ENCODE measurements at places on chromosomes 5 and 9.
A peak's percentile ranks its signal among the peaks of the same experiment; 100 is the strongest.

GRCh38 chr5:14143841-14144585 is 871 bp downstream of the TRIO start:
- peak; percentile 5 for DNase-seq

DNA sequence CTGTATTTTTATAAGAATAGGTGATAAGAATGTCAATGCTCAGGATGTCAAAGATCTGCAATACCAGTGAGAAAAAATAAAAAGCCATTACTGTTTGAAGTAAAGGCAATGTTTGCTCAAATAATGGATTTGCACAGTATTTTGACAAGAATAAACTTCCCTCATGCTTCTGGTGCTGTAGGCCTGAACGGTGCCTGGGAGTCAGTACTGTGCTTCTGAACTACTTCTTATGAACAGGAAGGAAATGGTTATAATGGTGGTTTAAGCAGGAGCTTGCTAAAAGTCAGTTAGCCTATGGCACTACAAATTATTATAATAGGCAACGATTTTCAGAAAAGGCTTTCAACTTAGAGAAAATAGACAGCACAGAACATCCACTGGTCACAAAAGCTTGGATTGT is 548.3 kb upstream of the CDH18 start:
- DNase-seq: no peak

GRCh38 chr9:129278391-129279237 is 100.6 kb upstream of the IER5L start:
- DNase-seq: no peak

DNA sequence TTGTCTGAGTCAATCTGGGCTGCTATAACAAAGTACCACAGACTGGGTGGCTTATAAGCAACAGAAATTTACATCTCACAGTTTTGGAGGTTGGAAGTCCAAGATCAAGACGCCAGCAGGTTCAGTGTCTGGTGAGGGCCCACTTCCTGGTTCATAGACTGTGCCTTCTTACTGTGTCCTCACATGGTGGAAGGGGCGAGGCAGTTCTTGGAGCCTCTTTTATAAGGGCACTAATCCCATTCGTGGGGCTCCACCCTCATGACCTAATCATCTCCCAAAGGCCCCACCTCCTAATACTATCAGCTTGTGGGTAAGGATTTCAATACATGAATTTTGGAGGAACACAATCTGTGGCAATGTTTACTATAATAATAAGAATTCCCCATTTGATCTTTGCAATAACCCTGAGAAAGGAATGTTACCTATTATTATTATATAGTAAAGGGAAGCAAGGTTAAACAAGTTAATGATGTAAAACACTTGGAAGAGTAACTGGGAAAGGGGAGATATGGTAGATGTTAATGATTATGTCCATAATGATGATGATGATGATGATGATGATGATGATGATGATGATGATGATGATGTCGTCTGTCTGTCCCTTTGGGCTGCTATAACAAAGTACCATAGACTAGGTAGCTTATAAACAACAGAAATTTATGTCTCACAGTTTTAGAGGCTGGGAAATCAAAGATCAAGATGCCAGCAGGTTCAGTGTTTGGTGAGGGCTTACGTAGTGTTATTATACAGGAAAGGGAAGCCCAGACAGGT is 40.8 kb downstream of the WHRN start:
- DNase-seq: no peak

DNA sequence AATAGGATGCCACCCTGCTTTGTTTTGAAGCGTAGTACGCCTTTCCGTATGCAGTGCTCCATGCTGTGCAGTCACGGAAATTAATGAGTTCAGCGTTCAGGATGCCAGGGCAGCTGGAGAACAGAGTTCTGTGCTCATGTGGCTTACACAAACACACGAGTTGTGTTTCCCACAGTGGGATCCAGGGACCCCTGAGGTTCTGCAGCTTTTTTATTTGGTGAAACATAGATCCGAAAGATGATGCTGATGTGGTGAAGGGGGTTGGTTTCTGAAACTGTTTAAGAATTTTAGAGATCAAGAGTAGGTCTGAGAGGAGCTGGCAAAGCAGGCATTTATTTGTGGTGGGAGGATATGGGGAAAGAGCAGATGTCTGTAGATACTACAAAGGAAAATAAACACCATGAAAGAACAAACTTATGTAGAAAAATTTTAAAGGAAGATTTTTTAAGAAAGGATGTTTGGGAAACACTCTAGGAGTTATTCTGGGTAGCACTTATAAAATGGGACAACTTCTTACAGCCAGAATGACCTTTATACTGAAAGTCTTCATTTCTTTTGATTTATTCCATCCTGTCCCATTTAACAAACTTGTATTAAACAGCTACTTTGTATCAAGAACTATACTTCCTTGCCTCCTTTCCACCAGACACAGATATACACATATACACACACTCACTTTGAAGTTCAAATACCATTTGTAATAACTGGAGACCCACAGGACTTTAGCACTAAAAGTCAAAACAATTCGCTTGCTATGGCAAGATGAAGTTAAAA is 52.7 kb downstream of the ITGA1 start:
- DNase-seq: no peak

- DNase-seq: no peak
Measured at GRCh38 chr5:148186248-148187003, 16.4 kb upstream of the SPINK6 start.

- DNase-seq: no peak
Measured at GRCh38 chr9:113659039-113659438, 195.5 kb downstream of the RGS3 start.

DNA sequence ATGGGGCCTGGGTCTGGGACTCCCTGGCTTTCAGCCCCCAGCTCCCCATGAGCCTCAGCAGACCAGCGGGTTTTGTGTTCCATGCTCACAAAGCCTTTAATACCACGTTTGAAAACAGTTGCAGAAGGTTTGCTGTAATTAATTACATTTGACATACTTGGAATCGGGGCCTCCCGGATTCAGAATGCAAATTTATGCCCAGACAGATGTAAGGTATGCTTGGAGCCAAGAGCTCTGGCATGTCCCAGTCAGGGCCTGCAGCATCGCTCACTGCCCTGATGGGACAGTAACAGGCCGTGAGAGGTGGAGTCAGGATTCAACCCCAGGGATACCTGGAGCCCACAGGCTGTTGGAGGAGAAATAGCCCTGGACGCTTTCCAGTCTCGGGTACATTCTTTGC is 12.2 kb downstream of the ZNF618 start:
- DNase-seq: no peak

DNA sequence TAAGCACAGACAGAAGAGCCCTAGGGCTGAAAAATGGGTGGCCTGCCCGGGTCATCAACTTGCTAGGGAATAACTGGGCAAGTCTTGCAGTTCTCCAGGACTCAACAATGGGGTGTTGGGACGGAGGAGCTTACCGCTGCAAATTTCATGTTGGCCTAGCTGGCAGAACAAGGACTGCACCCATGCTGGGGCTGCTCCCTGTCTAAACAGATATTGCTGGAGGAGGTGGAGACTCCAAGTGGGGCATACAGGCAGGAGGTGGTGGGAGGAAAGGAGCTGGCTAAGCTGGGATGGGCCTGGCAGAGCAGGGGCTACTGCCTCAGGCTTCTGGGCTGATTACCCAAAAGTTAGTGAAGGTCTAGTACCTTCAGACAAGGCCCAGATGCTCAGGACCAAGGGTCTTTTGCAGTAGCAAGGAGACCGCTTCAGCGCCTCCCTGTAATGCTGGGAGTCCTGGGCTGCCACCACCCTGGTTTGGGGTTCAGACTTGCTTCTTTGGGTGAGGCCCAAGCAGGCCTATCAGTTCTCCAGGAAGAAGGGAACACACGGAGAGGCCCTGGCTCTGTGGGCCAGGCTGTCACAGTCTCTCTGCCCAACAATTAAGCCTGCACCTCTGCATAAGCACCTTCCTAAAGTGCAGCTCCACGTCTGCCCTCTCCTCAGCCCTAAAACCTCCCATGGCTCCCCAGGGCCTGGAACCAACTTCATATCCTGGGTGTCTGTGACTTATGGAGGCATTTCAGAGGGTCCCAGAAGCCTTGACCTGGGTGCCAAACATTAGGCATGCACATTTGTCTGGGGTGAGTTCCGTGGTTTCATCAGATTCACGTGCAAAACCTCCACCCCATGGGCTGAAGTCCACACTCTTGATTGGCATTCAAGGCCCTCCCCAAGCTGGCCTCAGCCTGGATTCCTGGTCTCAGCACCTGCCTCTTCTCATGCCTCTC is 24.2 kb upstream of the KIF12 start:
- no peak for DNase-seq

DNA sequence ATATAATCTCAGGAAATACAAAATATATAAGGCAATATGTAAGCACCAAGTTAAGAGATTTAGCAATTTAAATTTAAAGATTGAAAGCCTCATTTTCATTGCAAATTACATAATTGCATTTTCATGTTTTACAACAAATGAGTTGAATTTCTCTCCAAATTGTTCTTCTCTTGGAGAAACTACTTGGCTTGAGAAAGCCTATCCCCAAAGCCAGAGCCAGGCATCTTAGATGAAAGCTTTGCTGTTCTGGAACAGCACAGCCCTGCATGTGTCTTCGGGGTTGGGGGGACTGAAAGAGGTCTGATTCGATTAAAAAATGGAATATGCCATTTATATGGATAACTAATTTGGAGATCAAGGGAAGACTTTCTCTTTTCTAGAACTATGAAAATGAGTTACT is 212.0 kb downstream of the PARP8 start:
- no peak for DNase-seq

GRCh38 chr9:114178756-114179450 is 23.6 kb downstream of the COL27A1 start:
- no peak for DNase-seq

DNA sequence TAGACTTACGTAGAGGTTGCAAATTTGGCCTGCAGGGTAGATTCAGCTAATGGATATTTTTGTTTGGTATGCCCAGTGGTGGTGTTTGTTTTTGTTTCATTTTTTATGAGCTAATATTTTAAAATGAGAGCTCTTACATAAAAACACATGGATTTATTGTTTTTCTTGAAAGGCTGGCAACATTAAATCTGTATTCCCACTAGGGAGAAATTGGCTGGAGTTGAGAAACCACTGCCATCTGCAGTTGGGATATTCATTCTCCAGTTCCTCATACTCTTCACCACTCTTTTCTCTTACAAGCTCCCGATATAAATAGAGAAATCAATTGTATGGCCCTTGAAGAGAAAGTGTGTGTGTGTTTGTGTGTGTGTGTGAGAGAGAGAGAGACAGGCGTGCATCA is 143.3 kb downstream of the ALDH1A1 start:
- DNase-seq: no peak

DNA sequence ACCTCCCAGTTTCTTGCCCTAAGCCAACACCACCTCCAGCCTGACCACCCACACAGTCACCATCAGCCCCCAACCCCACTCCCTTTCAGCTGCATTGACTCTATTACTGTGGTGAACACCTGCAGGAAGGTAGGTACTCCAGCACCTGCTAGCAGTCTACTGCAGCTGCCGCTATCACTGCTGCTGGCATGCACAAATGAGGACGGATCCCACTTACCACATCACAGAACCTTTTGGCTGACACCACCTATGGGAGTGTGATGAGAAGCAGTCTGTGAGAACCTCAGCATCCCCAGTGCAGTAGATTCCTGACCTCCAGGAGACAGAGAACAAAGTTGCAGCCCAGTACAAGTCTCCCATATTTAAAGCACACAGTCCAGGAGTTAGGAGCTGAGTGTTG is 71.9 kb downstream of the ANXA1 start:
- DNase-seq: no peak

DNA sequence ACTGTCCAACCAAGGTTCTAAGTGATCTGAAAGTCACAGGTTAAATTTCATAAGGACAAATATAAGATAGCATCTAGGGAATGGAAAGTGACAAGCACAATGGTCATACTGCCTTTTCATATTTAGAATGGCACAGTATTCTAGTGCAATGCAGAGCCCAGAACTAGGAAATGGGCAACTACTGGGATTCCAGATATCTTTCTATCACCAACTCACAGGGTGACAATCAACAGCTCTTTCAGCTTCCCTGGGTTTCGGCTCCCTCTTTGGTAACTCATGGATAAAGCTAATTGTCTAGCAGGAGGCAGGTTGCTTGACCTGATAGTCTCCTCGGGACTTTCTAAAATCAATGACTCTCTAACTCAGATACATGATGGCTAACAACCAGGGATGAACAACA is 60.4 kb downstream of the NR3C1 start:
- DNase-seq: no peak

DNA sequence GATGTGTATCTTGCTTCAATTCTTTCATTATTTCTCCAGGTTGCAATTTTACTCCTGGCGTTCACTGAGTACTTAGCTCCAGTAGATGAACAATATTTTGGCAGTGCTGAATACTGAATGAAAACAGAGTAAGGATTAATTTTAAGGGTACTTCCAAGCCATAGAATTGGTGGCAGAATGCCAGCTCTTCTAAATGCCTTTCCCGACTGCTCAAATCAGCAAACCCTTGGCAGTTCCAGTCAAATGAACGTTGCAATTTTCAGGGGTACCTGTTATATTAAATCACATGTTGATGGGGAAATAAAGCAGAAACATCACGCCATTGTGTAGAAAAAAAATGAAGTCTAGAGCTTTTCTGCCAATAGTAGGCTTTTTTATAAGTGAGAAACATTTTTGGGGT is 282.4 kb upstream of the RPS23 start:
- DNase-seq: no peak

- DNase-seq: no peak
Measured at GRCh38 chr9:134219646-134220060, 55.3 kb upstream of the RNU6ATAC start.

DNA sequence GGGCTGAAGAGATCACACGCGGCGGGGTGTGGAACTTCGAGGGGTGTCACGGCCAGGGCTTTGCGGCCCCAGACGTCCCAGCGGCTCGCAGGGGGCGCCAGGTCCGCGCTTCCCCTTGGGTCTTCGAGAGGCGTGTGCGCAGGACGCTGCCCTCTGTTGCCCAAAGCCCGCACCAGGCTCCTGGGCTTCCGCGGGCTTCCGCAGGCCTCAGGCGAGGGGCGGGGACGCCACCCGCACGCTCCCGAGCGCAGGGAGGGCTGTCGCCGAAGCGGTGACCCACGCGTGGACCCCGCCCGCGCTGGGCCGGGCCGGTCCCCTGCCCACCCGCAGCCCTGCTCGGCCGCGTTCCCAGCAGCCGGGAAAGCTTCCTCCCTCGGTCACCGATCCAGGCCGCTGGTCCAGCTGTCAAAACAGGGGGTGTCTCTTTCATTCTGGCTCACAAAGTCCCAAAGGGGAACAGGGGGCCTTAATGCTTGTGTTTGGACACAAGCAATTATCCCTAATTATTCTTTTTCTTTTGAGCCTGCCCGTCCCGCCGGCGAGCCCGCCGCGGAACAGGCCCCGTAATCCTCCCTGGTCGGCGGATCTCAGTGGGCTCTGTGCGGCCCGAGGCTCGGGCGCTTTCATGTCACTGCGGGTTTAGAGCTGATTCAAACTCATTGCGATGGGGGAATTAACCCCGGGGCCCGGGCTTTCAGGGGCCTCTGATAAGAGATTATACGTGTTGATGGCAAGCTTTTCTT is 60.6 kb downstream of the TMEM174 start:
- no peak for DNase-seq

All from activated T-helper 9 cell treated with anti-CD3 and anti-CD28 coated beads, Interleukin-2, amount 50 U/mL, for 16 hours (primary cell).